ENCODE measurements at places on chromosomes 12 and 14.

DNA sequence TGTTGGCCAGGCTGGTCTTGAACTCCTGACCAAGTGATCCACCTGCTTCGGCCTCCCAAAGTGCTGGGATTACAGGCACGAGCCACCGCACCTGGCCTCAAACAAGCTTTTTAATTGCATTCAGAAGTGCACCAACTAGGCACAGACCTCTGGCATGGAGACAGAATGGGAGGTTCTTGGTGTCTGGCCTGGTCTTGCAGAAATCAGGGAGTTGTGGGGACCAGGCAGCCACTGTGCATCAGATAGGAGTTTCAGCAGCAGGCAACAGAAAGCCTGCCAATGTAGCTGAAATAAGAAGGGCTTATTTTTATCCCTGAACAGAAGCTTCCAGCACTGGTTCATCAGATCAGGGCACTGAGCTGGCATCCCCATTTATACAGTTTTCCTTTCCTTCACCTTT, 22.2 kb upstream of the TCL1B start:
- no peak for DNase-seq

DNA sequence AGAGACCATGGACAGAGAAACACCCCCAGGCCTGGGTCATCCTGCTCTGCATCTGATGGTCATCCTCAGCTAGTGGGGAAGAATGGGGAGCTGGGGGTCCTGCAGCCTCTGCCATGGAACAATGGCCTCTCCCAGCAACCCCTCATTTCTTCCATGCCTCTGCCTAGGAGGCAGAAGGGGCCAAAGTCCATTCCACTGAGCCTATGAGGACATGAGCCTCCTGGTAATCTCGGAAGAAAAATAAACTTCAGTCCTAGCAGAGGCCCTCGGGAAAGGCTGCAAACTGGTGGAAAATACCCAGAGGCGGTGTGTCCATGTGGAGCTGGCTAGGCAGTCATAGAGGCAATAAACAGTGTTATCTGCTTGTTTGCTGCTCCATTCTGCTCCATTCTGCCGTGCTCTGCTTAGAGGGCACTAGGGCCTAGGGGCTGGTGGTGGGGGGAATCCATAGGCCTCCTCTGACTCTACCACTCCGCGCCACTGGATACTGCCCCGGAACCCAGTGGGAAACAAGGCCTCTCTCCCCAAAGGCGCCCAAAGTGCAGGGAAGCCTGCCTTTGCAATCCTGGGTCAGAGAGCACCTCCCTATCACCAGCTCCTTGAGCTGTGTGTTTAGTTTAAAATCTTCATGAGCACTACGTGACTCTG, 4.5 kb downstream of the PGF start:
- DNase-seq = no peak

DNA sequence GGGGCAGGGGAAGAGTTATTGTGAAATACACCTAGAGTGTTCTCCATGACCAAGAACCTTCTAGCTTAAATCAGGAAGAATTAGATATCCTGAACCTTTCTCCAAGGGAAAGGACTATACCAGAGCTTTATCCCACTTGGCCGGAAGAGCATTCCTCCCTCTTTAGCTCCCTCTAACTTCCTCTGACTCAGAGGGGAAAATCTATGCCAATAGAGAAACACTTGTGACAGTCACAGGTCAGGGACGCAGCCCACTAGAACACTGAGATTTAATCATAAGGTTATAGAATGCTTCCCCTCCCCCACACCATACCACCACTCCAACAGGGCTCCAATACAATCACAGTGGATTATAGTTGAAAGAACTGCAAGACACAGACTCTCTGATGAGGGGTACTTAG, 55.4 kb upstream of the RFX4 start:
- no peak for DNase-seq

GRCh38 chr12:122021193-122021821, 377 bp upstream of the BCL7A start:
- DNase-seq = no peak

DNA sequence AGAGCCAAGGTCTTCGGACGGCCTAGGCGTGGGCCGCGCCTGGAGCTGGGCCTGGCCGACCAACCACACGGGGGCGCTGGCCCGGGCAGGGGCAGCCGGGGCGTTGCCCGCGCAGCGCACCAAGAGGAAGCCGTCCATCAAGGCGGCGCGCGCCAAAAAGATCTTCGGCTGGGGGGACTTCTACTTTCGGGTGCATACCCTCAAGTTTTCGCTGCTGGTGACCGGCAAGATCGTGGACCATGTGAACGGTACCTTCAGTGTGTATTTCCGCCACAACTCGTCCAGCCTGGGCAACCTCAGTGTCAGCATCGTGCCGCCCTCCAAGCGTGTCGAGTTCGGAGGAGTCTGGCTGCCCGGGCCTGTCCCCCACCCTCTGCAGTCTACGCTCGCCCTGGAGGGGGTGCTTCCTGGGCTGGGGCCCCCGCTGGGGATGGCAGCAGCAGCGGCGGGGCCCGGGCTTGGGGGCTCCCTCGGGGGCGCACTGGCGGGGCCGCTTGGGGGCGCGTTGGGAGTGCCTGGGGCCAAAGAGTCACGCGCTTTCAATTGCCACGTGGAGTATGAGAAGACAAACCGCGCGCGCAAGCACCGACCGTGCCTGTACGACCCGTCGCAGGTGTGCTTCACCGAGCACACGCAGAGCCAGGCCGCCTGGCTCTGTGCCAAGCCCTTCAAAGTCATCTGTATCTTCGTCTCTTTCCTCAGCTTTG, 4.4 kb upstream of the SHMT2 start:
- no peak for DNase-seq

- DNase-seq = no peak
Observed at GRCh38 chr12:65603438-65604351, 220.6 kb upstream of the HMGA2 start.

GRCh38 chr12:118269806-118270205, 102.9 kb downstream of the TAOK3 start:
- no peak for DNase-seq

- DNase-seq = no peak
Observed at GRCh38 chr12:126967152-126967551, 1299.8 kb upstream of the TMEM132C start.

- no peak for DNase-seq
Observed at GRCh38 chr14:26056036-26056616, 541.7 kb downstream of the NOVA1 start.

GRCh38 chr14:57611555-57612075, 118.0 kb upstream of the CCDC198 start:
- DNase-seq = no peak

DNA sequence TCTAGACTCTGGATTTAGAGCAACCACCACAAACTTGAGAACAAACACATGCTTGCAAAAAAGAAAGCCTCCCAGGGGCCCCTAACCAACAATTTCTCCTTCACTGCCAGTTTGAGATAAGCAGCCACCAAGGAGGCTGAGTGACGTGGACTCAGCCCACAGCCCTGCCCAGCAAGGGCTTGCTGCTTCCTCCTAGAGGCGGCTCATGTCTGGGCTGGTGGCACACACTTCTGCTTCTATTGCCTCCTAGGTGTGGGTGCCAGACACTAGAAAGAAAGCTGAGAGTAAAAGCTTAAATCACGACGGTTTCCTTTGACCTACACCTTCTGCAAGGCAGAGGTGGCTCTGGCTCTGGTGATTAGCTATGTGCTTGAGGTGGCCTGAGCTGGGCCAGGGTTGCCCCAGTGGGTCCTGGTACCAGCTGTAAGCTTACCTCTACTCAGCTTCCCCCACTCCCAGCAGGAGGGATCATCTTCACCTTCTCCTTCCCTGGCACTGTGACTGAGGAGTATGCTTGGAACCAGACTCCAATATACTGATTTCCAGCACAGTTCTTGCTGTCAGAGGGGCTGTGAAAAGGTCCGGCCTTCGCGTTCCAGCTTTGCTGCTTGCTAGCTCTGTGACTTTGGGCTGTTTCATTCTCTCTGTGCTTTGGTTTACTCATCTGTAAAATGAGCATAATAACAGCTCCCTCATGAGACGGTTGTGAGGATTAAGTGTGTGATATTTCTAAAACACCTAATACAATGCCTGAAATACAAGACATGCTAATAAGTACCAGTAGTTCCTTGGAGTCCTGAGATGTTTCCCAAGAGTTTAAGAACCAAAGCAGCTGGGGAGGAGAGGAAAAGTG, 89.7 kb upstream of the PARP11 start:
- DNase-seq = peak; percentile 52

GRCh38 chr14:64760146-64760755, 56.0 kb downstream of the PLEKHG3 start:
- peak; percentile 29 for DNase-seq

- no peak for DNase-seq
Observed at GRCh38 chr12:82788594-82788993, 101.9 kb downstream of the TMTC2 start.

GRCh38 chr14:63322897-63323573, 4.3 kb upstream of the GPHB5 start:
- no peak for DNase-seq

GRCh38 chr12:120286768-120287490, 4.8 kb downstream of the RNU4-2 start:
- no peak for DNase-seq

- DNase-seq = no peak
Observed at GRCh38 chr12:16369156-16369555, 21.7 kb downstream of the MGST1 start.

- no peak for DNase-seq
Observed at GRCh38 chr12:109555431-109556315, 17.6 kb downstream of the MMAB start.

DNA sequence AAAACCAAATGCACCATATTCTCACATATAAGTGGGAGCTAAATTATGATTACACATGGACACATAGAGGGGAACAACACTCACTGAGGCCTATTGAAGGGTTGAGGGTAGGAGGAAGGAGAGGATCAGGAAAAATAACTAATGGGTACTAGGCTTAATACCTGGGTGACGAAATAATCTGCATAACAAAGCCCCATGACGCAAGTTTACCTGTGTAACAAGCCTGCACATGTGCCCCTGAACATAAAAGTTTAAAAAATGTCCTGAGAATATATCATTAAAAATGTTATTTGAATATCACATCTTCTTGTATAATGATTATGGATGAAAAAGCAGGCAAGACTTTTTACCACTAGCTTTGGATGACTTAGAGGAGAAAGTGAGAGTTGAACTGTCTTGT, 138.0 kb upstream of the NOVA1 start:
- no peak for DNase-seq

DNA sequence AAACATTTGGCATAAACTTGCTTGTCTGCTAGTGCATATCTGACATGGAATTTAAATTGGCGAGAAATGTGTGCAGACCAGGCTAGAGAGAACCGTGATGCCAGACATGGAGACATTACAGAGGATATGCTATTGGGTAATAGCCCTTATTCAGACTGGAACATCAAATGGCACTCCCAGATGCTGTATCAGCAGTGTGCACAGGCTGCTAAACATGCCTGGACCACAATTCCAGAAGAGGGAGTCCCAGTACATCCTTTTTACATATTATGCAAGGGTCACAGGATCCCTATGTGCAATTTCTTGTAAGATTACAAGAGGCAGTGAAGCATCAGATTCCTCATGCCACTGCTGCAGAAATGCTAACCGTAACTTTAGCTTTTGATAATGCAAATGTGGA, 354.5 kb upstream of the FOXG1 start:
- no peak for DNase-seq

DNA sequence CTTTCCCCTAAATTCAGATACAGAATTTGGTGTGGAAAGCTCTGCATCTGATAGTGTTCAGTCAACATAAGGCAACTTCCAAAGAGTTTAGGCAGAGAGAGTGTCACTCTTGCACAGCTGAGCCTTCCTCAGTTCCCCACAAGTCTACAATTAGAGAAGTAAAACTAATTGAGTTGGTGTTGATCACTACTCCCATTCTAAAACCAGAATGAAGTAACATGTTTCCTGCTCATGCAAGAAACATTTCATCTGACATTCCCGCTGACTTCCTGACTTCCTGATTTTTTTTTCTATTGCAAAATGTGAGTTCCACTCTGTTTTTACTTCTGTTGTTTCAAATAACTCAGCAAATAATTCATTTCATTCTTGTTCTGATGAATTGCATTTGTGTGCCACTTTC, 271.0 kb downstream of the ALG10B start:
- DNase-seq = no peak

DNA sequence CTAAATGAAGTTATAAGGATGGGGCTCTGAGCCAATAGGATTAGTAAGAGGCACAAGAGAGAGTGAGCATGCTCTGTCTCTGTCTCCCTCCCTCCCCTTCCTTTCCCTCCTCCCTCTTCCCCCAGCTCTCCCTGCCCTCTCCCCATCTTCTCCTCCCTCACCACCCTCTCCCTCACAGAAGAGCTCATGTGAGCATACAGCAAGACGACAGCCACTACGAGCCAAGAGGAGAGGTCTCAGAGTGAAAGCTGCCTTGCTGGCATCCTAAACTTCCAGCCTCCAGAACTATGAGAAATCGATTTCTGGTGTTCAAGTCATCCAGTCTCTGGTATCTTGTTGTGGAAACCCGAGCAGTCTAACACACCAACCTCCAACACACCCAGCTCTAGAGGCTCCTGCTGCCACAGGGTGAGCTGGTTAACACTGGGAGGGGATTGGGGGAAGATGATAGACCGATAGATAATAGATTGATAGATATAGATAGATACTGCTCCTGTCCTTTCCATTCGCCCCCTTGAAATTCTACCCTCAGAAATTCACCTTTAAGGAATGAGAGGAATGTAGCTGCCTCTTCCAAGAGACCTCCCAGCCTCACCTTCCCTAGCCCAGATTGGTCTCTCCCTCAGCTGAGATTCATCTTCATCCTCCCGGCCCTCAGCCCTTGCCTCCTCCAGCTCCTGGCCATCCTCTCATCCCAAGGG, 25.8 kb upstream of the ACTN1 start:
- DNase-seq = no peak

GRCh38 chr12:52224151-52224550, 8.9 kb upstream of the KRT7 start:
- no peak for DNase-seq

- DNase-seq = no peak
Observed at GRCh38 chr14:71729596-71729995, 202.6 kb upstream of the RGS6 start.

DNA sequence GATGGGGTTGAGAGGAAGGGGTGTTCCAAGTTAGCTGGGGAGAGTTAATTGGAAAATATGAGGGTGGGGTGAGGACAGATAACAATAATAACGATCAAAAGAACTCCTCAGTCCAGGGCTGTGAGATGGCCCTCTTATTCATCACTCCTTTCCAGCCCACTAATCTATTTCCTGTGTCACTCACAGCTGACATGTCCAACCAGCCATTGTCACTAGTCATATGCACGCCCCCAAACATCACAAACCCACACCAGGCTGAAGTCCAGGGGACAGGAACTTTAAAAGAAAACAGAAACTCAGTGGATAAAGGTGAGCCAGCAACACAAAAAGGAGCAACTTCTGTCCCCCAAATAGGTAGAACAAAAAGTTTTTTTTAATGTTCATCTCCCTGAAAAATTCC, 911 bp downstream of the CALCOCO1 start:
- no peak for DNase-seq
